ENCODE measurements at places on chromosomes 12 and 14.

GRCh38 chr14:51871846-51872245, 11.4 kb downstream of the GNG2 start:
- no peak for DNase-seq

DNA sequence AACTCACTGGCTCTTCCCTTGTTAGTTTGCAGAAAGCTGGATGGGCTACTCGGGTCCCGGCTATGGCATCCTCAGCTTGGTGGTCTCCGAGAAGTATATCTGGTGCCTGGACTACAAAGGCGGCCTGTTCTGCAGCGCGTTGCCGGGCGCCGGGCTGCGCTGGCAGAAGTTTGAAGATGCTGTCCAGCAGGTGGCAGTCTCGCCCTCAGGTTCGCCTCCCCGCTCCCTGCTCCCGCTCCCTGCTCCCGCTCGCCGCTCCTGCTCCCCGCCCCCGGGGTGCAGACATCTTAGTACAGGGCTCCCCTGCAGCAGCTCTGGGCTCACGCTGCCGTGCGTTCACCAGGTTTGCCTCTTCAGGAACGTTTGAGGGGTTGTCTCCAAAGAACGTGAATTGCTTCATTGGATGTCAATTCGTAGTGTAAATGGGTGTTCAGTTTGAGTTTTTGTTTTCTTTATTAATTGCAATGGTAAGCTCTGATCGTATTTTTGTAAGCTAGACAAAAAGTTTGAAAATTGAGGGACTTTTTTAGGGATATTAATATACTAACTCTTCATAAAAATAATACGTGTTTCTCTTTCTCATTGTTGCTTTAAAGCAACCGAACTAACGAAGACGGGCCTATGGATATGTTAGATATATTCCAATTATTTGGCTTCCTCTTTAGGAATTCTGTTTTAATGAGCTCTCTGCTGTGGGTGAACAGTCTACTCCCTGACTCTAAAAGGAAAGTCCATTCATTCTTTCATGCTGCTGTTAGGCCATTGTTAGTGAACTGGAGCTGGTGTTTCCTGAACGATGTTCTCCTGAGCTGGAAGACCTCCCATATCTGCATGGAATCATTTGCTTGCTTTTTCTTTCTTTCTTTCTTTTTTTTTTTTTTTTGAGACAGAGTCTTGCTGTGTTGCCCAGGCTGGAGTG, 71.3 kb downstream of the ANKRD9 start:
- peak; percentile 85 for DNase-seq

DNA sequence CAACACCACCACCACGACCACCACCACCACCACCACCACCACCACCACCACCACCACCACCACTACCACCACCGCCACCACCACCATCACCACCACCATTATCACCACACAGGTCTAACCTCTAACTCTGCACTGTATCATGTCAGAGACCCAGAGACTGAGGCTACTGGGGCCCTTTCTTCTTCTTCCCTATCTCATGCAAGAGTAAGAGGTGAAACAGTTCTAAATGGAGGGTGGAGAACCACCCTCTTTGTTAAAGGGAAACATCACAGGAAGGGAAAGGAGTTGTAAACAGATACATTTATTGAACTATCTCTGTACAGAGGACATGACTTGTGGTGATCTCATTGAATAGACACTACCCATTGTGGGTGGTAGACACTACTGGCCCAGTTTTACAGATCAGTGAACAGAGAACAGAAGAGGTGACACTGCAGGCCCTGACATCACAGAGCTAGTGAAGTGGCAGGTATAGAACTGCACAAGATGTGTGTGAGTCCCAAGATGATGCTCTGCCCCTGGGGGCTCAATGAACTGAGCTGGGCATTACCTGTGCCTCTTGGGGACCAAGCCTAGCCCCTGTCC, 91.6 kb downstream of the FOXN3 start:
- DNase-seq = no peak

DNA sequence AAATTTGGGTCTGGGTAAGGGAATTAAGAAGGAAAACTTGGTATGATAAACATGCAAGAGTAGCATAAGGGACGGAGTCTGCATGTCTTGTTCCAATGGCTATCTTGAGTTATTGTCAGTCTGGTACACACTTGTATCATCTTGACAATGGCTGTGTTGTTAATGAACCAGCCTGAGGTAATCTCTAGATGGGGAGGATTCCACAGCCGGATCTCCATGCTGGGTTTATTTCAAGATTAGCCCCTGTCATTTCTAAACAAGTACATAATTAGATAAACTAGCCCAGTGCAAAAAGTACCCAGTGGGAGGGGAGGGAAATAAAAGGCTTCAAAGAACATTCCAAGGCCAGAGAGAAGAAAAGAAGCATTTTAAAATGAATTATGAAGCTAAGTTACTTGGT, 16.5 kb upstream of the CMAS start:
- no peak for DNase-seq

DNA sequence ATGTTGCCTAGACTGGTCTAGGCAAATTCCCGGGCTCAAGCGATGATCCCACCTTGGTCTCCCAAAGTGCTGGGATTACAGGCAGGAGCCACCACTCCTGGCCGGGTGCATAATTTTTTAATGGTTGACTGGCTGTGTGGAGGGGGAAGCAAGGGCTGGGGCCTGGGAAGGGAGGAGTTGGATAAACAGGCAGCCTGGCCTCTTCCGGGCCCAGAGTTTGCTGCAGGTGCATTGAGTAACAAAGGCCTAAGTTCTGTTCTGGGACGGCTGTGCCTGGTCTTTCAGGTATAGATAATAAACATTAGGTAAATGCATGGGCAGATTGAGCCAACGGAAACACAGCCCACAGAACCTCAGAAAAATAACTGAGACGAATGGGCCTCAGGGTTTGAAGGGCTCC, 191.3 kb upstream of the TBX3 start:
- DNase-seq = no peak

DNA sequence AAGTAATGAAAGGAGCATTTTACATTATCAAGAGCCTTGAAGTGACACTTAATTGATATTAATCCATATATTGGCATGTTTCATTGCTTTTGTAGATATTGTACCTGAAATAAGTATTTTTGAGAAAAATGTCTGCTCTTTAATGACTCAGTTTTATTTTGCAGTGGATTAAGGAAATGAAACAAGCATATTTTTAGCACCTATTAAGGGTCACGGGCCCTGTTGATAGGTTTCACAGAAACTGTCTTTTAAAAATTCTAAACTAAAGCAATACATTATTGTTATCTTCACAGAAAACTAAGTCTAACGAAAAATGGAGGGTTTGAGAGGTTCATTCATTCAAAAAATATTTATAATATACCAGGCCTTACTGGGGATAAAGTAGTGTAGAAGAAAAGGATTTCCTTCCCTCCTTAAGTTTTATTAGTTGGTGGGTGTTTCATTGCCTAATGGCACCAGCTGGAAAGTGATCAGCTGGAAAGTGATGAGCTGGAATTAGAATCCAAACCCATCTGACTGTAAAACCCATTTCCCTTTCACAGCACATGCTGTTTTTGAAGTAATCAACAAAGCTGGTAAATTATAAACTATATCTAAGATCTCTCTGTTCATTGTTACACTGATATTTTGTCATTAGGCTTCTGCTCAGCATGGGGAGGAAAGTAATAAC, 54.2 kb downstream of the PTPRQ start:
- DNase-seq = no peak

- DNase-seq = no peak
Observed at GRCh38 chr12:29521951-29522350, 24.5 kb upstream of the OVCH1 start.

DNA sequence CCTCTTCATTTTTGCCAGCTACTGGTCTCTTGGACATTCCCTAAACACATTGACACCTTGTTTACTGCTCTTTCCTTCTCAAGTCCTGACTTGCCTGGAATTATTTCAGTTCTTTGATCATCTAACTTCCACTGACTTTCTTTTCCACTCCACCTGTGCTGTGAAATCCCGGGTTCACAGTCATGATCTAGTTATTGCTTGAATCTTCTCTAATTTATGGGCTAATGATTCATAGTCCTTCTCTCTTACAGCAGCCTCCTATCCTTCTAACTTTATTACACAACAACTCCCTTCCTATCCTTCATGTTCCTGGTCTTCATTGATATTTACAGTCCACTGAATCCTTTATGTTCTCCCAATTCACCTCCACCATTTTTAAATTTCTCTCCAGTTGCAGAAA, 260.1 kb downstream of the C12orf75 start:
- DNase-seq = no peak

- DNase-seq = no peak
Observed at GRCh38 chr12:88230271-88230670, 88.2 kb downstream of the TMTC3 start.

GRCh38 chr12:79299447-79300198, 391.1 kb downstream of the PAWR start:
- DNase-seq = peak; percentile 8

- no peak for DNase-seq
Observed at GRCh38 chr14:65850429-65851135, 438.1 kb downstream of the FUT8 start.

GRCh38 chr14:101294136-101294535, 267.2 kb upstream of the DIO3 start:
- no peak for DNase-seq

- DNase-seq = no peak
Observed at GRCh38 chr14:99566390-99567354, 37.3 kb downstream of the CCDC85C start.

DNA sequence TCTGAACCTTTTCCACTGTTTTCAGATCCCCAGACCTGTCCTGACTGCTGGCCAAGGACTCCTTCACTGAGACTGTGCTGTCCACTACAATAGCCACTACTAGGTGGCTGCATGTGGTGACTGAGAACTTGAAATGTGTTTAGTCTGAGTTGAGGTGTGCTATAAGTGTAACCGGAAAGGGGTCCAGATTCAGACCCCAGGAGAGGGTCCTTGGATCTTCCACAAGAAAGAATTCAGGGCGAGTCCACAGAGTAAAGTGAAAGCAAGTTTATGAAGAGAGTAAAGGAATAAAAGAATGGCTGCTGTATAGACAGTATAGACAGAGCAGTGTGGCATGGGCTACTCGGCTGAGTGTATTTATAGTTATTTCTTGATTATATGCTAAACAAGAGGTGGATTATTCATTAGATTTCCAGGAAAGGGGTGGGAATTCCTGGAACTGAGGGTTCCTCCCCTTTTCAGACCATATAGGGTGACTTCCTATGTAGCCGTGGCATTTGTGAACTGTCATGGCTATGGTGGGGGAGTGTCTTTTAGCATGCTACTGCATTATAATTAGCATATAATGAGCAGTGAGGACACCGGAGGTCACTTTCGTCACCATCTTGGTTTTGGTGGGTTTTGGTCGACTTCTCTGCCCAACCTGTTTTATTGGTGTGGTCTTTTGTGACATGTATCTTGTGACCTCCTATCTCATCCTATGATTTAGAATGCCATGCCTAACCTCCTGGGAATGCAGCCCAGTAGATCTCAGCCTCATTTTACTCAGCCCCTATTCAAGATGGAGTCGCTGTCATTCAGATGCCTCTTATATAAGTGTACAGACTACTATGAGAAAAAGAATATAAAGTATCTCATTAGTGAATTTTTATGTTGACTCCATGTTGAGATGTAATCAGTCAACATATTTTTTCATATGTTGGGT, 70.0 kb upstream of the SRSF5 start:
- no peak for DNase-seq

- no peak for DNase-seq
Observed at GRCh38 chr12:22231836-22232235, 102.7 kb downstream of the ST8SIA1 start.

DNA sequence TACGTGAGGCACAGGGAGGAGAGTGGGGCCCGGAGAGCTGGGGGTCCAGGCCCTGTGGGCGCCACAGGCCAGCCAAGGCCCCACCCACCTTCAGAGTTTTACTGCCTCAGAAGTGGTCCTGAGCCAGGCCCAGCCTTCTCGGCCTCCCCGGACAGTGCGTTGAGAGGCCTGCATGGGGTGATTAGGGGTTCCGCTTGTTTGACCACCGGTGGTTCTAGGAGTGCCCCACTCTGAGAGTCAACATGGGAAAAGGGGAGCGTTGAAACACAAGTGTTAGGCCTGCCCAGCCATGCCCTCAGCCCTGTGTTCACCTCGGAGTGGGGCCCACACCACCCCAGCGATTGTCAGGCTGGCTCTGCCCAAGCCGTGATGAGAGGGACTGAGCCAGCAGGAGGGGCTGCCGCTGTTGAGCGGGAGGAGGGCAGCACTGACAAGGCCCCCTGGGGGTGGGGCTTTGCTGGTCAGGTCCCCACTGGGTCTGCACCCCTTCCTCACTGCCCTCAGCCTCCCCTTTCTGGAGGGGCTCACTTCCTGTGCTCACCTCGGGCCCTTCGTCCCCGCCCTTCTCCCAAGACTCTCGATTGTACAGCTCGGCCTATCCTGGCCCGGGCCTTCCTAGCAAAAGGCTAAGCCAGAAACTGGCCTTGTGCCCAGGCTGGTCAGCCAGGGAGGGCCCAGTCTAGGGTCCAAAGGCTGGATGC, 4.8 kb downstream of the CKB start:
- DNase-seq = no peak

- no peak for DNase-seq
Observed at GRCh38 chr14:91985521-91986255, 38.2 kb upstream of the FBLN5 start.

GRCh38 chr12:92193846-92194245, 48.2 kb upstream of the BTG1 start:
- DNase-seq = no peak

DNA sequence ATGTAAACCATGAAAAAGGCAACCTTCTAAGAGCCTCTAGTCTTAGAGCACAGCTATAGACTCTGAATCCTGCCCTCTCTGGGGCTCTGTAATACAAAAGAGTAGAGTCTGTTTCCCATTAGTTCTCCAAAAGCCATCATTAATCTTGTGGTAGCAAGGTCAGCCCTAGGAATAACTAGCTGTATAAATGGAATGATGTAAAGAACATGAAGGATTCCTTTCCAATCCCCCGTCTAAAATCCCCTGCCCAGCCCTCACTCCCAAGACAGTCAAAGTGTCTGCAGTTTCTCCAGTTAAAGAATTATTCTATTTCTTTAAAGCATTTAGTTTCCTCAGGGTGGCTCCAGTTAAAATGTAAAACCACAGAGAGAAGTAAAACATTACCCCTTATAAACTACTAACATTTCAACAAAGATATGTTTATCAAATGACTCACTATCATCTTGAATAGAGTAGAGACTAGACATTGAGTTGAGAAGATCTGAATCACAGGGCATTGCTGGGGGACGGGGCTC, 104.2 kb downstream of the ST8SIA1 start:
- no peak for DNase-seq

GRCh38 chr12:75042125-75042524, 167.5 kb downstream of the KCNC2 start:
- no peak for DNase-seq

DNA sequence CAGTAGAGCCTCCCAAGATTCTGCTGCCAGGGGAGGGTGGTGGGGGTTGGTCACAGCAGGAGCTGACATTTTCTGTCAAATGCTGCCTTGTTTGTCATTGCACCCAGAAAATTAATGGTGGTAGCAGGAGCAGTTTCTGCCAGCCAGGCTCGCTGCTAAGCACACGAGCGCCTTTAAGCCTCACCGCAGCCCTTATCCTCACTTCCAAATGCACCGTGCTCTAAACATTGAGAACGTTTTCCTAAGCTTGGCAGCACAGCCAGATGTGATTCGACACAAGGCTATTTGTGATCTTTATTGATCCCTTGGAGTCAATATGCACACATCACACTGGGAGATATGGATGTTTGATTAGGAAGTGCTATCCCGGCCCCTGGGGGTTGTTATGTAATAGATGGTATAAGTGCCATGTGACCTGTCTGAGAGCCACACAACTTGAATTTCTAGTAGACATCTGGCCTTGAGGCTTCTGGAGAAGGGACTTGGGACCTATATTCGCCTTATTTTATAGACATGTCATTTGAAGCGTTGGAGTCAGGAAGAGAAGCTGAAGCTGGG, 31.6 kb upstream of the BEGAIN start:
- no peak for DNase-seq

Data from SHP77 (cell line).